ENCODE measurements at places on chromosomes 7 and 10.
A peak's percentile ranks its signal among the peaks of the same experiment; 100 is the strongest.

GRCh38 chr10:116688241-116688711 is 54.1 kb downstream of the HSPA12A start:
- peak; percentile 44 for DNase-seq

GRCh38 chr7:27389496-27389895 is 146.9 kb downstream of the EVX1 start:
- DNase-seq: no peak

- DNase-seq: no peak
Measured at GRCh38 chr10:80413271-80413996, 5.1 kb downstream of the PRXL2A start.

DNA sequence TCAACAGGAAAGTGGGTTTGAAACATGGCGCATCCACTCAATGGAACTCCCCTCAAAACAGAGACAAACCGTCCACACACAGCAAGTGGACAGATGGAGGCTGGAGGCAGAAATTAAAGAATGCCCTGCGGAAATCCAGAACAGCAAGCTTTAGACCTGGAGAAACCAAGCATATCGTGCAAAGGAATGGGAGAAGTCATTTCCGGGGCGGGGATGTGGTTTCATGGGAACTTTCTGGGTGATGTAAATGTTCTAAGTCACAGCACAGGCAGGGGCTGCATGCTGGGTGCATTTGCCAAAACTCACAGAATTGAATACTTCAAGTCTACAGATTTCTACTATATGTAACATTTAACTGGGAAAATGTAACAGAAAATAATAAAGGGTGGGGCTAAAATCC is 213.0 kb downstream of the PTPRN2 start:
- DNase-seq: no peak

DNA sequence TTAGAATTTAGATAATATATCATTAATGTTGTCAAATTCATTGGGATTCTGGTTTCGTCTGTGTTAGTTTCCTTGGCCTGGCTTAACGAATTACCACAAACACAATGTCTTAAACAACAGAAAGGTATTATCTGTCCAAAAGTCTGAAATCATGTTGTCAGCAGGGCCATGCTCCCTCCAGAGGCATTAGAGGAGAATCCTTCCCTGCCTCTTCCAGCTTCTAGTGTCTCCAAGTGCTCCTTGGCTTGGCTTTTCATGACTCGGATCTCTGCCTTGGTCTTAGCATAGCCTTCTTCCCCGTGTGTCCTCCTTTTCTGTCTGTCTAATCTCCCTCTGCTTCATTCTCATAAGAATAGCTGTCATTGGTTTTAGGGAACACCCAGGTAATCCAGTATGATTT is 482.5 kb downstream of the SEMA3D start:
- DNase-seq: no peak

DNA sequence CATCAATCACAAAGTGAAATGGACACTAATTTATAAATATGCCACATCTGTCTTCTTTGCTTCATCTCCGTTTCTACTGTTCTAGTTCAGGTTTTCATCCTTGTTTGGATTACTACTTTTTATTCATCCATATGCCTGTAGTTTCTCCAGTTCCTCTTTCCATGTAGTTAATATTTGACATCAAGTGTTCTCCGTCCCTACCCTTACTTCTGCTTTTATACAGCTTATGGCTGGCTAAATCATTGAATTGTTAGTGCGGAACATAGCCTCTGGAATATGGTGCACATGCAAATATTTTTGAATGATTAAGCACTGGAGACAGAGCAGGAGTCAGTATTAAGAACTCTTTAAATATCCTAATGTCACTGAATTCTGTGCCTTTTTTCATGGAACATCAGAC is 230.0 kb upstream of the PPP1R3A start:
- DNase-seq: no peak

- no peak for DNase-seq
Measured at GRCh38 chr10:110498087-110498981, 627 bp downstream of the DUSP5 start.

DNA sequence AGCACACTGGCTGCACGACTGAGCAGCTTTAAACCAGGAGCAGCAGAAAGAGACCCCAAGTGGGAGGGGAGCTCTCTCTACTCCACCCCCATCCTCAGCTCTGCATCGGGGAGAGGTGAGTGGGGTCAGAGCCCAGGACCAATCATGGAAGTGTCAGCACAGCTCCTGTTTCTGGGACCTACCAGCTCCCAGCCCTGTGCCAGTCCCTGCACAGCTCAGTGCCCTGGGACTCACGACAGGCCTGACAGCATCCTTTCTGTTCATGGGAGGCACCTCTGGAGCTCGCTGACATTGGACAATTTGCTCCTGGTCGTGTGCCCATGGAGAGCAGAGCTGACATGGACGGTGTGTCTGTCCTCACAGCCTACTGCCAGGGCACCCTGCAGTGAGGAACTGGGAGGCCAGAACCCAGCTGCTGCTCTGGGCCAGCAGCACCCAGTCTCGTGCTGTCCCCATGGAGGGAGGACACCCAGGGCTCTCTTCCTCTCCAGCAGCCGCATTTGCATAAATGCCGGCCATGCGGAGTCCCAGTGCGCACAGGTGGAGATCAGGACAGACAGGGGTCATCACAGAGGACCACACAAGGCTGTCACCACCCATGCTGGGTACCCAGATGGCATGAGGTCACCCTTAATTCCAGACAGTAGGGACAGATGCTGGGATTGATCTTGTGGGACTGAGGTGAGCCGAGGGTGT is 45.9 kb upstream of the MSMB start:
- no peak for DNase-seq

Measured in AG04450 (cell line).